ENCODE measurements at places on chromosomes 1 and 21.

DNA sequence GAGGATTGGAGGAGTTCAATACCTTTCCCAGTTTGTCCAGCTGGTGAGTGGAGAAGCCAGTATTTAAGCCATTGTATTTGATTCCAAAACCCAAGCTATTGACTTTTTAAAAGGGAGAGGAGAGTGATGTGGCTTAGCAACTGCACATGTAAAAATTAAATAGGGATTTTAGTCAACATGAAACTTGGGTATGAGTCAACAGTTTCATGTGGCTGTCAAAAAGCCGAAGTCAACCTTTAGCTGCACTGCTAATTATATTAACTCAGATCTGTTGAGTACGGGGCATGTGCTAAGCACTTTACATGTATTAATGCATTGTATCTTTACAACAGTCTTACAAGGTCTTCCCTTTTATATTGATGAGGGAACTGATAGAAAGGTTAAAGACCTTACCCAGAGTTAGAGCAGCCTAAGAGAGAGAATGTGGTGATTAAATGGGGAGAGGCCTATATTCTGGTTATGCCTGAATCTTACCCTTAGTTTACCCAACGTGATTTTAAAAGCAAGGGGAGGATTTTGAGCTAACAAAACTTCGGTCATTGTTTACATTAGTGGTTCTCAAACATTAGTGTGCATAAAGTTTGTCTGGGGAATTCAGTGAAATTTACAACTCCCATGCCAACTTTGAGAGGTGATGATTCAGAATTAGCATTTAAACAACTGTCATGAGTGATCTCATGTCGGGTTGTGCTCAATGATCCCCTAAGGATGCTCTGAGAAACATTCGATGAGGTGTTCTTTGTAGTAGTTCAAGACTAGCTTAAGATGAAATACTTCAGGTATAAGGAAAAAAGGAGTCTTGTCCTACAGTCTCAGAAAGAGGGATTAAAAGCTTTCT lies 6.9 kb upstream of the SLC35F3 start:
- no peak for DNase-seq

DNA sequence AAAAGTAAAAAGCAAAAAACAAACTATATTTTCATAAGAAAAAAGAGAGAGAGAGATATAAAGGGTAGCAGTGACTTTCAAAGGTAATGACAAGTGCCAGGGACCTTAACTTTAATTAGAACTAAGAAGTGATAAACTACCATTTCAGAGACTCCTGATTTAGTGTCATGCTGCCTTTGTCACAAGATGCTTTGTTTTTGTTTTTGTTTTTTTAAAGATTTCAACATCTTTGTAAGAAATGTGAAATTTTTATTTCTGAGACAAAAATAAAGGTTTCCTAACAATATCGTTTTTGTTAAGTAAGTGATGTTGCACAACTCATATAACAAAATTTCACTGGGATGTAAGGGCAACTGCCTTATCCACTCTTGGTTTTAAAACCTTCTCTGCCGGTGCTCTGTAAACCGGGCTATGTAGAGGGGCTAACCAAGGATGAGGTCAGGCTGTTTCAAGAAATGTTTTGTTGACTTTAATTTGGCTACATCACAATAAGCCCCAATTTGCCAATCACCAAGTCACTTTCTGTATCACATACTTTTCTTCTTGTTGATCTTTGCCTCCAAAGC lies 35.2 kb upstream of the SYT2 start:
- DNase-seq = no peak

- DNase-seq = peak; percentile 87
Measured at GRCh38 chr1:205450448-205450847, 5.4 kb downstream of the BLACAT1 start.

DNA sequence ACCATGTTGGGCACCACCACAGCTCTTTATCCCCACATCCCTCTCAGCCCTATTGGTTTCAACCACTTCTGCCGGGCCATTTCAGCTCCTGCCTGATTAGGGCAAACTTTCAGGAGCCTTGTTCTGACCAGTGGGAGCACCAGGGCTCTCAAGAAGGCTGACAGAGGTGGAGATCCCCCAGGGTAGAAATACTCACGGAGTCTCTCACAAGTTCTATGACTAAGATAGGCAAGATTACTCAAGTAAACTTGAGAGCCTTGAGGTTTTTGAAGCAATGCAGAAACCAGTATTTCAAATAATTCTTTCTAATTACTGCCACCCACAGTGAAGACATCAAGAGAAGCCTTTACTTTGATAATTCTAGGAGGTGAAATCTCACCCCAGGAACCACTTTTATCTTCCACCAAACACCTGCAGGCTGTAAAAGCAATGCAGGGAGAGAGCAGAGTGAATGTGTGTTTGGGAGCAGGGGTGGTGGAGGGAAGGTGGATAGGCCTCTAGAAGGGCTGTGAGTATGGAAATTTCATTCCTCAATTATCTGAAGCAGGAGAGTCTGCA lies 6.6 kb upstream of the PTCH2 start:
- DNase-seq = no peak

DNA sequence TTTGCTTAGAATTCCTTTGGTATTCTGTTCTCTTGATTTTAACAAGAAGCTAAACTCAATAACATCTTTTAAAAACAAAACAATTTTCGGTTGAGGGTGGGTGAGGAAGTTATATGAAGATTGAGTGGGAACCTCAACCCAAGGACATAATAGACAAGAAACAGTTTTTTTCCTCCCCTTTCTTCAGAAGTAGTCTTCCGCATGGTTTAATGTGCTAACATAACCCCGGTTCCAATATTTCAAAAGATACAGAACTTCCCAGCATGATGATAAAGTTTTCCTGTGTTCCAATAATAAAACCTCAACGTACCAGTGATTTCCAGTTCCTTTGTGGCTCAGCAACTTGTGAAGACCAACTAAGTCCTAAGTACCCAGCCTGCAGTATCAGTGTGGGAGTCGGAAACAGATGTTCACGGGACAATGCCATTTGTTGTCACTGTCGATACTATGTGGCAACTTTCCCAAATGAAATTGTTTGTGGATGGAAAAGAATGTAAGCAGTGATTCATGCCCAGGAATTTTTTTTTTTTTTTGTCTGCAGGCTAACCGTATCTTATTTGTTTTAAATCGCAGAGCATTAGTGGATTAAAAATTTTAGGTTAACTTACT lies 48.5 kb downstream of the NR5A2 start:
- no peak for DNase-seq

GRCh38 chr1:44759077-44759476 lies 16.3 kb upstream of the RPS8 start:
- no peak for DNase-seq

DNA sequence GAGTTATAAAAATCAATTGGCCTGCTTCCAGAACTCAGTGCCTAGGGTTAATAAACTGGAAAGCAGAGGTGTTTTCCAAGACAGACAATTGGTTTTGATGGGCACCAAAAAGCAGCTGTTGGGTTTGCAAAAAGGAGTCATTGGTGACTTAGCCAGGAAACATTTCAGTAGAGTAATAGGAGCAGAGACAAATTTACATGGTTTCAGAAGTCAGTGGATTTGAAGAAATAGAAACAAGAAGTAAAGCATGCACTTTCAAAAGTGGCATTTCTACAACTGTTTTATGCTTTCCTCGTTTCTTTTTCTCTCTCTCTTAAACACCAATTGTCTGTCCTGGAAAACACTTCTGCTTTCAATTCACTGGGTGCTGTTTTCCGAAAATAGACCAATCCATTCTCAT lies 87.8 kb downstream of the GLUL start:
- DNase-seq = peak; percentile 7

GRCh38 chr1:205258261-205258691 lies 30.5 kb downstream of the TMCC2 start:
- no peak for DNase-seq

DNA sequence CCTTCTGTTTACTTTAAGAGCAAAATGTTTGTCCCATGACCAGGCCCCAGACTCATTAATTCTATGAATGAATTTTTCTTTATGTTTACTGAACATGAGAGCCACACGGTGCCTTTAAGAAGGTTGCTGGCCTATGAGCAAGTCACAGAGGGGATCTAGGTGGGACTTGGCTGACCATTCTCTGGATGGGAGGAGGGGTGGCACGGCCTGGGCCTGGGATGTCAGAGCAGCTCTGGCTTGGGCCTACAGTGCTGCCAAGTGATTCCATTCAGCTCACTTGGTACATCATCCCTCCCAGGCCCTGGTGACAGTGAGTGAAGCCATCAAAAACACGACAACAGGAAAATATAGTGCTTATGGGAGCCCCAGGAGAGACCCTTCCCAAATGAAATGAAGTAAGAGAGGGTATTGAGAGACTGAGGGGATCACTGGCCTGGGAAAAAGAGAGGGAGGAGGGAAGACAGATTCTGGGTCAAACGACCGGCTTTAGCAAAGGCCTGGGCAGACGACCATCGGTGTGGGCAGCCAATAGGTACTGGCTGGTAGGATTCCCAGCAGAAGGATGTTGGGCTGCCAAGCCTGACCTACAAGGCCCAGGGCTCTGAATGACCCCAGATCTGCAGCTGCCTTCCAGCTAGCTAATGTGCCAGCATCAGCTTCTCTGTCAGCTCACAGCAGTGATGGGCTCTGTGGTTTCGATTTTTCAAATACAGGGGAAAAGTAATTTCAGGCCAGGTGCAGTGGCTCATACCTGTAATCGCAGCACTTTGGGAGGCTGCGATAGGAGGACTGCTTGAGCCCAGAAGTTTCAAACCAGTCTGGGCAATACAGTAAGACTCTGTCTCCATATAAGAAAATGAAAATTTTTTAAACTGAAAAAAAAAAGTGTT lies 3.3 kb downstream of the TMEM53 start:
- DNase-seq = no peak

DNA sequence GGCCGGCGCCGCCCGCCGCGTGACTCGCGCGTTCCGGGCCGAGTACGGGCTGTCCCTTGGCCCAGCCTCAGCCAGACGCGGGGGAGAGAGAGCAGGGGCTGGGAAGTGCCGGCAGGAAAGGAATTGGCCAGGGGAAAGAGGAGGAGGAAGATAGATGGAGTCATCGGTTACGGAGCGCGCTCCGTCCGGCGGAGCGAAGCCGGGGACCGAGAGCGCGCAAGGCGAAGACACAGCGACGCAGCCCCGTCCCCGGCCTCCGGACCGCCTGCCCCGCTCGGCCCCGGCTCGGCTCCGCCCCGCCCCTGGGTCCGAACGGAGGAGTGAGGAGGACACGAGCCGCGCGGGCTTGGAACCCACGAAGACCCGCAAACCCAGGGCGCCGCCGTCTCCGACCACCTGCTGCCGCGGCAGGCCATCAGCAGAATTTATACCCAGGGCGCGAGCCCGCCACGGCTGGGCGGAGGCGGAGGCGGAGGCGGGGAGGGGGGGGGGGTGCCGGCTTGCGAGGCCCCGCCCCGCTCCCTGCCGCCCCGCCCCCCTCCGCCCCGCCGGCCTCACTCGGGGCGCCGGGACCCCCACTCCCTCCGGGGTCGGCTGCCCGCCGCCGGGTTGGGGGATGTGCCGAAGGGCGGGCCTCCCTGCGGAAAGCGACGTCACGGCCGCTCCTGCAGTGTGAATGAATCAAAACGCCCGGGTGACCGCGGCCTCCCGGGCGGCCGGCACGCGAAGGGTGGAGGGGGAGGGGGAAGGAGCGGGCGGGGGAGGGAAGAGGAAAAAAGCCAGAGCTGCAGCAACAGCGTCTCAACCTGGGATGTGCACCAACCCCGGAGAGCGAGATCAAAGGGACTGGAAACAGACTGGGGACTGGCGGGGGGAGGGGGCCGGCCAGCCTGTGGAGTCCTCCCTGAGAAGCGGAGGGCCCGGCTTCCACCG lies at the start of gene LHX4:
Gene LHX4 (plus strand): TSS at position 782 of the 933 bp plus-strand sequence. CDS start 266 bp downstream, outside the sequence.
- DNase-seq = no peak
